ENCODE measurements at places on chromosomes 4 and X. TPM values are rescaled to one million over a fixed set of nuclear protein-coding genes. Genes with fewer than 3 reads are reported as not detected.

DNA sequence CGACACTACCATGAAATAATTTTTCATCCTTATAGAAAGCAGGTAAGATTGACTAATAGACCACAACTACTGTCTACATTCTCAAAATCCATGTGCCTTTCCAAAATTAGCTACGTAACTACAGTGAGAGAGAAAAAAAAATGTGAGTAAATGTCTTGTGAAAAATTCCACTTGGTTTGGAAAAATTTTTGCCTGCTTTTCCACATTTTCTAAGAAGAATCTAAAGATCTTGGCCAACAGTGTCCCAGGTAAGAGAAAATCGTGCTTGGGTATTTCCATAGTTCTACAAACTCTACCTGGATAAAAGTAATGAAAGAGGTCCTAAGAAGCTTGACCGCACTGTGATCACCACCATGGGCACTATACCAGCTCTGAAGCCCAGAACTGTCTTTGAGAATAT lies 1.4 kb upstream of the CLCN3 start:
- no peak for DNase-seq

GRCh38 chrX:71846429-71846828 lies 64.2 kb upstream of the NHSL2 start:
- DNase-seq = peak; percentile 3

The FAM149A gene
- 20.0 TPM for total RNA-seq

The MBNL3 gene
- total RNA-seq = 22.9 TPM

The ATG4A gene
- total RNA-seq = 22.4 TPM

The SMIM10 gene
- total RNA-seq = 13.2 TPM
